ENCODE measurements at places on chromosomes 1 and 21.

DNA sequence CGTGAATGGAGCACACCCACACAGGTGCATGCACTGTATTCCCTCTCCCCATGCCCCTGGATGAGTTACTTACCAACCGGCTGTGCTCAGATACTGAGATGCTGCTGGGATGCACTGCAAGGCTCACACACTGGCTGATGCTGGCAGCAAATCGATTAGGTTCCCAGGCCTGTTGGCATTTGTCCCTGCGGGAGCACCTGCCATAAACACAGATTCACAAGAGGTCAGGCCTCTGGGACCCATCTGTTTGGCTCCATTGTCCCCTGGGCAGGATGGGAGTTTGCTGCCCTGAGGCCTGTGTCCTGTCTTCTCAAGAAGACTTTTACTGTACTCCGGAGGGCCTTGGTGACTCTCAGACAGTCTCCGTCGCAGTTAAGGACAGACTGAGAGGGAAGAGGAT lies 145.4 kb downstream of the PLXNA2 start:
- no peak for DNase-seq

- no peak for DNase-seq
Measured at GRCh38 chr1:208409176-208409575, 165.0 kb upstream of the PLXNA2 start.

- DNase-seq = peak; percentile 20
Measured at GRCh38 chr1:235675152-235675890, 25.7 kb upstream of the GNG4 start.

DNA sequence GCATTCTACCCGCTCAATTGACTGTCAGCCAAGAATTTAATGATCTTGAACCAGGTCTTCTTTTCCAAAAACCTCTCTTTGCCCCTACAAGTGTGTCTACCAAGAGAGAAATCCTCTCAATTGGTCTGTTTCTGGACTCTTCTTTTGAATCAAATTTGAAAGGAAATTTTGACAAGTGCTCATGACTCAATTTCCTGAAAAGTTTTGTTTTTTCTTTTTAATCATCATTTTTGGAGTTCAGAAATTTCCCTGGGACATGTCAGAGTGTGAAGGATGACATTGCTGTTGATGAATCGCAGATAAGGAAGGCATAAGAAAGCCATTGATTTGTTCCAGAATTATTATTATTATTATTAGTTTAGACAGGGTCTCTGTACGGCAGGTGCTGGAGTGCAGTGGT lies 88.2 kb upstream of the AKT3 start:
- no peak for DNase-seq

DNA sequence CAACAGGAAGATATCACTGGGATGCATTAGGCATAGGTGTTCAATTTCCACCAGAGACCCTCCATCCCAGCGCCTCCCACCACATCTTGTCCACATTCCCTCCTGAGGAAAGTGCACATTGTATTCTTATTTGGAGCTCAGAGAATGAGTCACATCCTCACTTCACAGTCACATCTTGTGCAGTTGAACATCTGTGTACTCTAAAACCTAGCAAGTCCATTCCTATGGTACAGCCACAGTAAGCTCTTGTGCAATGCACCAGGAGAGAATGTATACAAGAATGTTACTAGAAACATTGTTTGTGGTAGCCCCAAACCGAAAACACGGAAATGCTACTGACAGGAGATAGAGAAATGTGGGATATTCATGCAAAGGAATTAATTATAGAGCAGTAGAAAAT lies 1.6 kb upstream of the KDF1 start:
- DNase-seq = peak; percentile 93

DNA sequence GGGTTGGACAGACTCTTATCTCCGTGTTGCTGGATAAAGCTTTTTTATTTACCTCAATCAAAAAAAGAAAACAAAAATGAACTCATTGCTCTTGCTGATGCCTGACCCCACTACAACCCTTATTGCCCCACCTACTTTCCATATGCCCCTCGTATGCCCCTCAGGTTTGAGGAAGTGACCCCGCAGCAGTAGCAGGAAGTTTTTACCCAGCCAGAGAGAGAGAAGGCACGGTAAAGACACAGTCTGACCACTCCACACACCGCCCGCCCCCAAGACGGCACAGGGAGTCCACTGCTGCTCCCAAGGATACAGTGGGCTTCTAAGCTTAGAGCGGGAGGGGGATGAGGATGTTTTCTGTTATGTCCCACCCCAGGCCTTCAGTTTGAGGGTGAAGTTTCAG lies 9.8 kb downstream of the PLEKHO1 start:
- no peak for DNase-seq

DNA sequence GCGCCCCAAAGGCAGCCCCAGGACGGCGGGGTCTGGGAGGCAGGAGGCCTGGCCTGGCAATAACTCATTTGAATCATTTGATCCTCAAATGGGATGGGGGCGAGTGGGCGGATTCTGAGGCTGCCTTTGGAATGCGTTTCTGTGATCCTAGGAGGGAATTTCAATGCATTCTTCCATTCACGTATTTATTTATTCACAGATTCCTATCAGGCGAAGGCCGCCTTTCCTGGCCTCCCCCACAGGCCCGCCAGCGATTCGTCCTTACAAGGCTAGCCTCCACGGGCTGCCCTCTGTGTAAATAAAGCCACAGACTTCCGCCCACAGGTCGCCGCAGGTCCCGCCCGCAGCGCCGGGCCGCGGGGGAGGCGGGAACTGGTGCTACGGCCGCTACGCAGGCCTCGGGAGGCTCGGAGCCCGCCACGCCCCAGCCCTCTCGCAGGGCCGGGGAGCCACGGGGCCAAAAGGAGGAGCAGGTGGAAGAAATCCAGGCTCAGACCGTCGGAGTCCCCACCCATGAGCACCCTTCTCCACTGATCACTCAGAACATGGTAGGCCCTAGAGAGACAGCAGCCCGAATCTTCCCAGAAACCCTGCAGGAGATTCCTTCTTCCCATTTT lies 31.3 kb upstream of the JUN start:
- DNase-seq = peak; percentile 79

Data from LHCN-M2 (cell line).